ENCODE measurements at places on chromosomes 4 and X.

GRCh38 chr4:110484029-110484428, 8.1 kb downstream of the ENPEP start:
- no peak for DNase-seq

DNA sequence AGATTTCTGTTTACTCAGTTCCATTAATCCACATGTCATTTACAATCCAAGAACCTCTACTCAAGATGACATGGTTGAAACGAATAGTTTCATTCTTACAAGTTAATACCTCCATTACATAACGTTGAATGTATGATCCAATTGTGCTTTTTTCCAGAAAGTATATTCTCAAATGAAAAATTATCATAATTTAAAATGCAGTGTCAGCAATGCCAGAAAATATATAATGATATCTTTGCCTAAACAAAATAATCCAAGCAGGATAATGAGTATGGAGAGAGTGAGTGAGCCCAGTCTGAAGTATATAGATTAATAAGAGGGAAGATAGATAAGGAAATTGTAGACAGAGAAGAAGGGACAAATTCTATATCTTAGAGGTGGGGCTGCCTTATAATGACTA, 505.0 kb downstream of the CENPC start:
- DNase-seq, result no peak

- DNase-seq, result peak; percentile 47
Observed at GRCh38 chrX:43349363-43349762, 306.7 kb upstream of the MAOA start.

- no peak for DNase-seq
Observed at GRCh38 chrX:115387327-115387726, 97.8 kb downstream of the LUZP4 start.

DNA sequence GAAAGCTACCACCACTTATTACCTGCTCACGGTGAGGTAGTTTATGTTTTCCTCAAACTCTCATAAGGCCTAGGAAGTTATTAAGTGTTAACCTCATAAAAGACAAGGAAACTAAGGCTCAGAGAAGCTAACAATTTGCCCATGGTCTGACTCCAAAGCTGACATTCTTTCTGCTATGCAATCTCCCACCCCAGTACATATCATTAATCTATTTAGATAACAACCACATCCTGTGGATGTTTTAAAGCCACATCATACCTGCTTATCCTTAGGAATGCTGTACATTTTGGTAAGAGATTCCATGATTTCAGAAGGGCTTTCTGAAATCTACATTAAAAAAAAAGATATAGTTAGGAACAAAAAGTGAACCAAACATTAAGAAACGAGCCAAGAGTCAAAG, 55.4 kb downstream of the HUWE1 start:
- no peak for DNase-seq

- no peak for DNase-seq
Observed at GRCh38 chr4:18536428-18536827, 514.9 kb upstream of the LCORL start.

- DNase-seq, result no peak
Observed at GRCh38 chr4:83013902-83014301, 3.3 kb upstream of the LIN54 start.

DNA sequence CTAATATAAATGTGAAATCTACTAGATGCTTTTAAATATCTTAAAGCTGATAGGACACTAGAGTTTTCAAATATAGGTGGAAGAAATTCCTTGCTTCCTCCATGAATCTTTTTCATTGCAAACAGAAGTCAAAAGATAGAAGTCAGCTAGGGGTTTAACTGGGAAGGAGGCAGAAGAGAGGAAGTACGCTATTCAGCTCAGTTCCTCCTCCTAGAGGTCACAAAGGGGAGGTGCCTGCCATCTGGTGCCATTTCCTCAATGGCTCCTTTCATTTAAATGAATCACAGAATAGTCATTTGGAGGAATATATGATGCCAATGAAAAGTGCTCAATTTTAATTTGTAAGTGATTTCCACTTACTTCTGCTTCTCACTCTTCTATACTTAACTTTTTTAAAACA, 8.5 kb downstream of the COL25A1 start:
- peak; percentile 12 for DNase-seq

DNA sequence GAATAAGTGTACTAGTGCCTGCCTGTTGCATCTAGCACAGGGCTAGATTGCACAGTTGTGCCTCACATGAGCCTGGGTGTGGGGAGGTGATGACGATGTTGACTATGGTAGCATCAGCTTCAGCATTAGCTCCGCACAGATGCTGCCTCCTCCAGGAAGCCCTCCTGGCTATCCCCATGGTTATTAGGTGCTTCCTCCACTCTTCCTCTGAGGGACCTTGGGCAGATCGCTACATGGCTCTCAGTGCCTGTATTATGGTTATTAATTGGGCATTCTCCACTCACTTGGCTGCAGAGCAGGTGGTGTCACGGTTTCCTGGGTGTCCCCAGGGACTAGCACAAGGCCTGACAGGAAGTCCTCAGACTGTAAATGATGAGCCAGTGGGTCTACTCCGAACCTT, 325.6 kb downstream of the ARHGAP10 start:
- DNase-seq, result no peak

GRCh38 chrX:16778545-16778944, 7.7 kb upstream of the TXLNG start:
- no peak for DNase-seq

DNA sequence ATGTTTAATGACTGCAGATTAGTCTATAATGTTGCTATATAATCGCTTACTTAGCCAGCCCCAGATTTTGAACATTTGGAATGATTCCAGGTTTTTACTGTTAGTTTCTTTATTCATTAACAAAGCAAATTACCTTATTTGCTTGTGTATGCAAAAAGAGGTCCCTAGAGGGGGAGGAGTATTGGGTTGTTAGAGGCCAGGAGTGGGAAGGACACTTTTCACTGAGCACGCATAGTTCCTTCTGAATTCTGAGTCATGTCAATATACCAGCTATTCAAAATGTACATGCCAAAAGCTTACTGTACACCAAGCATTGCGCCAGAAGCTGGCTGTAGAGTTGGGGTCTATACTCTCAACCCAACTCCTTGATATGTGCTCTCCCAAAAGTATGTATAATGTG, 5.1 kb upstream of the DGAT2L6 start:
- no peak for DNase-seq

GRCh38 chr4:141462361-141462760, 174.0 kb upstream of the IL15 start:
- DNase-seq, result no peak

DNA sequence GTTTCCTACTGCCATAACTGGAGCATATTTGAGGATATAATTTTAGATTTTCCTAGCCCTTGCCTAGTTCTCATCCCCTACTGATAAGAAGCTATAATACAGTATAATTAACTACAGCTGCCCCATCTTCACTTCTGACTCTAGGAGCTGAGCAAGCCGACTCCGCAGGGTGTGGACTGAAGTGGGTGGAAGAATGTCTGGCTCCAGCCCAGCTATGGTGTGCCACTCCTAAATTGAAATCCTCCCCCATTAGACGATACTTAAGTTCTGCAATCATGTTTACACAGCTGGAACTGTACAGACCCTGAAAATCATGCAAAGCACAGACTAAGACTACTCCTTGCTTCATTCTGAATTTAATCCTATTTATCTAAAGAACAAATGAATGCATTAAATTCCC, 93.1 kb downstream of the PCDH19 start:
- no peak for DNase-seq

- no peak for DNase-seq
Observed at GRCh38 chrX:24494647-24495075, 29.6 kb downstream of the PDK3 start.

- DNase-seq, result no peak
Observed at GRCh38 chrX:22737541-22737940, 262.2 kb upstream of the DDX53 start.

DNA sequence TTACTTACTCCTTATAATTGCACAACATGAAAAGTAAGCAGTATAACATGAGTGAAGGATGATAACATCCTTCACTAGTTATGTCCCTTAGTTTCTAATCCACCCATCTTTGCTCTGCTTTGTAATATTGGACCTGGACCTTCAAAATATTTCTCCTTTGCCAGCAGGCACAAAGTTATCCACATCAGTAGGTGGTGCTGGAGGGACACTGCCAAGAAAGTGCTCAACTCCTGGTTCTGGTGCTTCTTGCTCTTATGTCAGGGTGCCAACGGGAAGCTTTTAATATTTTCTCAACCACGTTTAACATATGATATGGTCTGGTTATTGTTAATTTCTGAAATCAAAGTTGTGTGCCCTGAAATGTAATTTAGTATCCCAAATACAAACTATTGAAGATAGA, 49.1 kb downstream of the TMEM165 start:
- peak; percentile 16 for DNase-seq

DNA sequence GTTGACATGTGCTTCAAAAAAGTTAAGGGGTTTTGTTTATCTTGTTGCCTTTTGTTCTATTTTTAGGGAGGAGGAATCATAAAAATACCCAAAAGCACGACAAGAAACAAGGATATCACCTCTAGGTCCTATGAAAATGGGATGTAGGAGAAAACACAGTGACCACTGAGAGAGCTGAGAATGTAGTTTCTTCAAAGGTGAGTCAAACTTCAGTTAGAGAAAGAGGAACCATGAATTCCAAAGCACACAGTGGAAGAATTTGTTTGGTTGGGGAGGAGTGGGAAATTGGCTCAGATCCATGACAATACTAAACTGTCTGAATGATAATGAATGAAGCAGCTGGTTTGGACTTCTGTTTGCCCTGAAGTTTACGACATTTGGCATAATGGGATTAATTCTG, 19.1 kb upstream of the FRYL start:
- no peak for DNase-seq

DNA sequence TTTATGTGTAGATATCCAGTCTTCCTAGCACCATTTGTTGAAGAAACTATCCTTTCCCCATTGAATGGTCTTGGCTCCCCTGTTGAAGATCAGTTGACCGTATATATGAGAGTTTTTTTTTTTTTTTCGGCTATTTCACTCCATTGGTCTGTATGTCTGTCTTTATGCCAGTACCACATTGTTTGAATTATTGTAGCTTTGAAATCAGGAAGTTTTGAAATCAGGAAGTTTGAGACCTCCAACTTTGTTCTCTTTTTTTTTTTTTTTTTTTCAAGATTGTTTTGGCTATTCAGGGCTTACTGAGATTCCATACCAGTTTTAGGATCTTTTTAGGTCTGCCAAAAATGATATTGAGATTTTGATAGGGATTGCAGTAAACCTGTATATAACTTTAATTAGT, 4.3 kb upstream of the SCD5 start:
- DNase-seq, result no peak

GRCh38 chr4:8328866-8329559, 59.5 kb downstream of the HTRA3 start:
- no peak for DNase-seq

DNA sequence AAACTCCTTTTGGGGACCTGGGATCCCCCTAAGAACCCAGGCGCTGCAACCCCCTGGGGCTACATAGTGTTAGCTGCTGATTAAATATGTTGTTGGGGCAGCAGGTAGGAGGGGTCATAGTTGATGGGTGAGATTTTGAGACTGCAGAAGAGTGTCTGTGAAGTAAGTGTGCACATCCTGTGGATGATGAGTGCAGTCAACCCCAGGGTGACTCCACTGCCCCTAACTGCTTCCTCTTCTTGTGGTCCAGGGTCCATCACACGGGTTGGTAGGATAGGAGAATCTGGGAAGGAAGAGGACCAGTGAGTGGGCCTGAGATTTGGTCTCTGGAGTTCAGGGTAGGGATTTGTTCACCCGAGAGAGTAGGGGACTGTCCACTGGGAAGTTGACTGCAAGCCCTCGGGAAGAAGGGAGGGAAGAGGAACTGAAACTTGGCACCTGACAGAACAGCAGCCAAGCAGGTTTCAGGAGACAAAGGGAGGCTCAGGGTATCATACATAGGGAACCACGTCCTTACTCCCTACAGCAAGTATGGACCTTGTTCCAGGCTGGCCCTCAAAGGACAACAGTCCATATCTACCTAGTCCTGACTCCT, 8.5 kb downstream of the DLG3 start:
- DNase-seq, result no peak

- DNase-seq, result no peak
Observed at GRCh38 chrX:97672138-97672537, 788.4 kb downstream of the RPA4 start.

DNA sequence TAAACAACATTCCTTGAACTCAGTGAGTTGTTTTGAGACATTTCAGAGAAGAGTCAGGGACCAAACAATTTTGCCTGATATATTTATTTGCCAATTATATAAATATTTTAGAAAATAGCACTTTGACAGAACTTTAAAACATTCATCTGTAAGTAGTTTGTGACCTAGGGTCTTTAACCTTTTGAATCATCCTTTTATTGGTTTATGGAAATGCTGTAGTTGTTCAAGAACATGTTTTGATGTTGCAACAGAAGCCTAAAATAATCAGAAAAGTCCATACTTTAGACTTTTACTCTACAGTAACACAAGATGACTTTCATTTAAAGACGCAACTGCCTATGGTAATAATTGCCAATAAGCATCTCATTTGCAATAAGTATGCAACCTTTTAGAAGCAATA, 43.0 kb downstream of the CXCL1 start:
- DNase-seq, result no peak

DNA sequence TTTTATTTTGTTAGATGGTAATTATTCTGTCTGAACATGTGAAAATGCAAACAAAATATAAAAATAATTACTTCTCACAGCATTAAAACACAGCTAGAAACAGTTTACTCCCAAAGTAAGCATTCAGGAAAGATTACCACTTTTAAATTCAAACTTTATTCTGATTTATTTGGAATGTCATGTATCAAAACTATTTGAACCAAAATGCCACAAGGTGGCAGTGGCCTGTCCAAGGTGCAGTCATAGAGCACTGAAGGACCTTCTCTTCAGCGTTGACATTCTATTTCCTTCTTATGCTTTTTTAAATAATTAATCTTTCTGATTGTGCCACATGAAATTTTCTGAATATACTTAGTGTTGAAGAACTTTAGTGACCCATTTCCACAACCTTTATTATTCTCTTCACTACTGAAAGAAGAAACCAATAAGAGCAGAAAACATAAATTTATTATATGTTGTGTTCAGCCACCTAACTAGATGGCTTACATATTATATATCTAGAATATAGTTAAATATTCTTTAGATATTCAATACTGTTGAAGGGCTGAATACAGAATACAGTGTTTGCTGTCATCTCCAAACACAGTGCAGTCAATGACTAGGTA, 283.6 kb downstream of the CFAP299 start:
- no peak for DNase-seq

DNA sequence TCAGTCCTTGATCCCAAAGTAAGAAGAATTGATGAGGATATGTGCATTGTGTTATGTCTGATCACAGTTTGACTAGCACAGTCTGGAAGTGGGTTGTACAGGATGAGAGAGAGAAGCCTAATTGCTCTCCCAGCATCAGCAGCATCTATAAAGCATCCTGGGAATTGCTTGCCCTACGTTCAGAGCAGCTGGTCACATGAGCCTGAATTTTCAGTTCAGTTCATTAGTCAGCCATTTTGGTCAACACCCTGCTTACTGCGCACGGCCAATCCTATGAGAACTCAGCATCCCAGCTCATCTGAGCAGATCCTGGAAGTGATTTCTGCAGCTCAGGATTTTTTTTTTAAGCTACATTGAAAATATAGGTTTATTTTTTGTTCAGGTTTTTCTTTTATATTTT, at the start of gene RUFY3:
TSS of gene RUFY3 (plus strand) at position 218 of the 400 bp plus-strand sequence. CDS start 610 bp downstream, outside the sequence.
- DNase-seq, result no peak

- DNase-seq, result no peak
Observed at GRCh38 chrX:39836802-39837420, 260.8 kb downstream of the BCOR start.

GRCh38 chr4:121706595-121707021, 9.8 kb upstream of the ANXA5 start:
- DNase-seq, result peak; percentile 57
